A549 treated with RU486 at 1 μM for 4 hours (cell line): ENCODE measurements at places on chromosomes 12 and 14. TPM values are rescaled to one million over a fixed set of nuclear protein-coding genes. Genes with fewer than 3 reads are reported as not detected.

Gene POU6F1
- 1.1 to 2.5 TPM (median 1.1 TPM) in 5 replicates for total RNA-seq

Gene TESPA1
- not detected in 5 replicates for total RNA-seq

Gene RAPGEF3
- total RNA-seq = 0.27 to 0.78 TPM (median 0.53 TPM) in 5 replicates

Gene DHRS4L2
- 22.1 to 37.0 TPM (median 30.3 TPM) in 5 replicates for total RNA-seq

Gene AMDHD1
- 1.8 to 2.6 TPM (median 1.9 TPM) in 5 replicates for total RNA-seq

Gene LMO3
- not detected in 5 replicates for total RNA-seq

Gene FGF6
- total RNA-seq = not detected in 5 replicates

Gene A2ML1
- not detected in 5 replicates for total RNA-seq

Gene GYS2
- not detected in 5 replicates for total RNA-seq

Gene PPP1R3E
- 3.5 to 6.1 TPM (median 4.6 TPM) in 5 replicates for total RNA-seq

Gene KSR2
- total RNA-seq = 0.54 to 0.72 TPM (median 0.60 TPM) in 5 replicates

Gene SLC5A8
- total RNA-seq = not detected in 5 replicates

Gene SLC15A5
- total RNA-seq = not detected in 5 replicates

Gene GPRC5A
- total RNA-seq = 250 to 405 TPM (median 359 TPM) in 5 replicates

Gene STXBP6
- 1.6 to 2.2 TPM (median 1.9 TPM) in 5 replicates for total RNA-seq

Gene PMEL
- total RNA-seq = 0.75 to 1.4 TPM (median 0.87 TPM) in 5 replicates

Gene ERP27
- total RNA-seq = not detected in 5 replicates

Gene EFCAB11
- 10.4 to 13.5 TPM (median 12.5 TPM) in 5 replicates for total RNA-seq

Gene BCL11B
- total RNA-seq = 0.16 to 0.30 TPM (median 0.30 TPM) in 5 replicates

Gene NEMF
- 18.3 to 39.8 TPM (median 34.4 TPM) in 5 replicates for total RNA-seq

Gene C3AR1
- total RNA-seq = not detected in 5 replicates

Gene PDE3A
- 1.7 to 3.9 TPM (median 3.7 TPM) in 5 replicates for total RNA-seq

Gene TC2N
- total RNA-seq = 0.51 to 0.72 TPM (median 0.65 TPM) in 5 replicates

Gene SLC25A47
- total RNA-seq = not detected in 5 replicates

Gene KRT82
- not detected in 5 replicates for total RNA-seq

Gene SLC7A8
- 0.27 to 0.80 TPM (median 0.55 TPM) in 5 replicates for total RNA-seq

Gene PSME2
- 163 to 221 TPM (median 173 TPM) in 5 replicates for total RNA-seq

Gene KRT6C
- total RNA-seq = not detected in 5 replicates

Gene JKAMP
- 40.5 to 99.4 TPM (median 75.5 TPM) in 5 replicates for total RNA-seq

Gene TSHR
- not detected in 5 replicates for total RNA-seq

Gene DACT1
- 0.39 to 0.77 TPM (median 0.51 TPM) in 5 replicates for total RNA-seq

Gene IQSEC3
- not detected in 5 replicates for total RNA-seq

Gene PIK3C2G
- not detected in 5 replicates for total RNA-seq

Gene CPM
- total RNA-seq = 4.7 to 9.4 TPM (median 8.7 TPM) in 5 replicates

Gene P2RX2
- total RNA-seq = not detected in 5 replicates

Gene ANO6
- 38.8 to 69.8 TPM (median 66.1 TPM) in 5 replicates for total RNA-seq

Gene SYNE3
- 0.18 to 0.23 TPM (median 0.23 TPM) in 5 replicates for total RNA-seq
